Omental fat pad (tissue), 4 donors: ENCODE measurements at places on chromosomes 5 and 9. TPM values are rescaled to one million over a fixed set of nuclear protein-coding genes. Genes with fewer than 3 reads are reported as not detected.

DNA sequence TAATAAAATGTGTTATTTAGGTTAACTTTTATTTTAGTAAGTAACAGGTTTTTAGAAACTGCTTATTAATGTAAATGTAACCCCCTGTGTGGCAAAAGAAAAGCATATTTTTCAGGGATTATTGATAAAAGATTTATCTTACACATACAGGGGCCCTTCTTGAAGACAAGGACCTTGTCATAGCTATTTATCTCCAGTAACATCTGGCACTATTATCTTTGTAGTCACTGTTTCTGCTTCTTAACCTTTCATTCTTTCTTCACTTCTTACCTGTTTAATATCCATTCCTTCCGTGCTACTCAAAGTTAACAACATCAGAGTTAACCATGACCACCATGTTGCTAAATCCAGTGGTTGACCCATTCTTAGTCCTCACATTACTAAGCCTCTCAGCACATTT lies 117.8 kb upstream of the VCAN start:
- DNase-seq = no peak

GRCh38 chr9:130288926-130289690 lies 23.5 kb downstream of the HMCN2 start:
- no peak for DNase-seq

DNA sequence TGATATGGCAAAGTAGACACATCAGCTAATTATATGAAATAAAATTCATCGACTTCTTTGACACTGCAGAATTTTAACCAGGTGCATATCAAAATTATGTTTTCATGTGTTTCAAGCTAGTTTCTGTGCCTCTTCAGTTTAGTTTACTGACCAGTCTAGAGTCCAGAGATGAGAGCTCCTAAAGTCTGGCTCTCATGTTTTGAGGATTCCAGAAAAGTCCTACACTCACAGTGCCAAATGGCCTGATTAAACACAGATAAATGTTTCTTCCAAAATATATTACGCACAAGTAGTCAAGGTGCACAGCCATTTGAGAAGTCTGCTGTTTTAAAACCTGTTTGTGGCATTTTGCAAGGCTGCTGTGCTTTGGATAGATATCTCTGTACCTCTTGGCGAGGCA lies 15.6 kb downstream of the RGMB start:
- no peak for DNase-seq

Gene PTPRD
- total RNA-seq = 34.2 TPM

DNA sequence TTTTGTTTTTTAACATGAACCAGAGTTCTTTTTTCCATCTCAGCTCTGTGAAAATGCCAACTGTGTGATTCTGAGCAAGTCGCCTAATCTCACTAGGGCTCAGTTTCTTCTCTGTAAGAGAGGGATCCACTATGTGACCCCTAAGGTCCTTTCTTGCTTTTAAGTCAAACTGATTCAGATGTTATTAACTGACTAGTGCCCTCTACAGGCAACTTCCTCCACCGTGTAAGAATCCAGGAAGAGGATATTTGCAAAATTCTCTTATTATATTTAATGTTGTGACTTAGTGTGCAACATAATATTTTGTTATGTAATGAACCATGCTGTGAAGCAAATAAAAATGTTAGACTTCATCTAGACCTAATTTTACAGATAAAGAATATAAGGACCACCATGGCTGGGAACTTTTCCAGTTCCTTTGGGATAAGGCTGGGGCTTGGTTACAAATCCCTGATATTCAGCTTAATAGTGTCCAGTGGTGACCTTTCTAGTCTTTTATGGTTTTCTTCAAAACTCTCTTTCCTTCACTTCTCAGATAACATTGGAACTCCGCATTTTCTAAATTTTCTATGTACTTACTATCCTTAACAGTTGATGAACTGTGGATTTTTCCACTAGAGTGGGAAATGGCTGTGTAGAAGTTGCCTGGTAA lies 244.7 kb downstream of the PIK3R1 start:
- DNase-seq = no peak

Gene SGCD
- total RNA-seq = 2.5 TPM

- DNase-seq = no peak
Measured at GRCh38 chr9:133974631-133975341, 17.3 kb downstream of the VAV2 start.
